ENCODE measurements at places on chromosomes 3 and 15.
A peak's percentile ranks its signal among the peaks of the same experiment; 100 is the strongest.

- no peak overlapping the region for H3K4me3 ChIP-seq
- DNase-seq, result no peak
- H3K36me3 ChIP-seq, result no peaks in the 10 kb centered on the region
- H3K27ac ChIP-seq, result no peak overlapping the region
These were observed 156.4 kb upstream of the CBLB start for GRCh38 chr3:106025151-106025722.

- H3K4me3 ChIP-seq, result no peak overlapping the region
- H3K36me3 ChIP-seq, result no peaks in the 10 kb centered on the region
- no peak for DNase-seq
- no peak overlapping the region for H3K27ac ChIP-seq
- H3K27me3 ChIP-seq, result no peaks in the 10 kb centered on the region
These were observed 9.1 kb downstream of the BFSP2 start for GRCh38 chr3:133408961-133409360.

- H3K27me3 ChIP-seq, result no peaks in the 10 kb centered on the region
- DNase-seq, result no peak
- H3K36me3 ChIP-seq, result no peaks in the 10 kb centered on the region
- no peak overlapping the region for H3K27ac ChIP-seq
- no peaks in the 10 kb centered on the region for H3K4me1 ChIP-seq
- no peak overlapping the region for H3K4me3 ChIP-seq
These were observed 100.8 kb downstream of the DHX36 start for GRCh38 chr3:154223519-154223918.

DNA sequence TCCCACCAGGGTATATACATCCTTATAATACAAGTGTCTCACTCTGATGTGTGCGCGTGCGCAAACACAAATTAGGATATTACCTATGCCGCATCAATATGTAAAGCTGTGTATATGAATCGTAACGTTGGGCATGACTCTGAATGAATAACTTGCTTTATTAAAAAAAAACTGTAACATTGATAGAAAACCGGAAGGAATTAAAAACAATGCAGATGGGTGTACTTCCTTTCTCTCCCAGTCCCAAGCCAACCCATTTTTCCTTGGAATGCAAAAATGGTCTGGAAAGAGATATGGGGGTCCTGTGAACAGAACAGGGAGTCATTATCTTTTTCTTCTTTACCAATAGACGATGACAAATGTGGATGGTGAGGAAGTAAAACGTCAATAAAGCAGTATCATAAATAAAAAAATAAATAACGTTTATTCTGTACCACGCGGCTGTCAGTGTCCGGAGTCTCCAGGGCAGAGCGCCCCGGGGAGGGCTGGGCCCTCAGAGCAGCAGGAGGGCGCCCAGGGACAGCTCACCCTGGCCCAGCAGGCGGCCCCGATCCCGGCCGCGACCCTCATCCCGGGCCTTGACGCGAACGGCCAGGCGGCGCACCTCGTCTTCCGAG lies 1.6 kb downstream of the C2CD4B start:
- no peak for DNase-seq
- H3K27ac ChIP-seq, result no peak overlapping the region
- peak overlapping the region; percentile 27 for H3K4me3 ChIP-seq
- no peaks in the 10 kb centered on the region for H3K27me3 ChIP-seq
- no peaks in the 10 kb centered on the region for H3K36me3 ChIP-seq
- no peaks in the 10 kb centered on the region for H3K4me1 ChIP-seq

- peak; percentile 80 for DNase-seq
- no peaks in the 10 kb centered on the region for H3K36me3 ChIP-seq
- no peaks in the 10 kb centered on the region for H3K4me1 ChIP-seq
- H3K27ac ChIP-seq, result peak overlapping the region; percentile 52
- no peaks in the 10 kb centered on the region for H3K27me3 ChIP-seq
These were observed 105.8 kb upstream of the RASGRP1 start for GRCh38 chr15:38670128-38671005.

DNA sequence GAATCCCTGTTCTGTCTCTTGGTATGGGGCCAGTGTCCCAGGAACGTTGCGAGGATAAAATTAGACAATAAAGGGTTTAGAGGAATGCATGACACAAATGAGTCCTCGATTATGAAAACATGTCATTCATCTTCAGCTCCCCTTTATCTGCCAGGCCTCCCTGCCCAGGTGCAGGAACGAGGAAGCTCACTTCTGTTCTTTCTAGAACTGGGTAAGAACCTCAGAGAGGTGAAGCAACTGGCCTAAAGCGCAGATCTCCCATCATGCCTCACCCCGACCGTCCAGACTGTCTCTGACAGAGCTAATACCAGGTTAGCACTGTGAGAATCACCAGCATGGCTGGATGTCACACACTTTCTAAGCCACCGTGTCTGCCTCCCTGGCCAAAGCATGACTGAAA lies 1.5 kb upstream of the ITIH1 start:
- H3K4me1 ChIP-seq, result no peaks in the 10 kb centered on the region
- DNase-seq, result no peak
- H3K27me3 ChIP-seq, result no peaks in the 10 kb centered on the region
- no peak overlapping the region for H3K27ac ChIP-seq
- H3K4me3 ChIP-seq, result no peak overlapping the region
- H3K36me3 ChIP-seq, result no peaks in the 10 kb centered on the region

GRCh38 chr3:132416161-132416560 lies 1.1 kb upstream of the DNAJC13 start:
- H3K27ac ChIP-seq, result no peak overlapping the region
- no peak for DNase-seq
- no peaks in the 10 kb centered on the region for H3K27me3 ChIP-seq
- H3K36me3 ChIP-seq, result no peaks in the 10 kb centered on the region
- H3K4me3 ChIP-seq, result no peak overlapping the region

- no peak for DNase-seq
- H3K36me3 ChIP-seq, result peaks cover 56% of the 10 kb centered on the region
- H3K27ac ChIP-seq, result no peak overlapping the region
- H3K27me3 ChIP-seq, result no peaks in the 10 kb centered on the region
- no peaks in the 10 kb centered on the region for H3K4me1 ChIP-seq
- no peak overlapping the region for H3K4me3 ChIP-seq
These were observed 19.9 kb downstream of the TAMM41 start for GRCh38 chr3:11826628-11827265.

- no peaks in the 10 kb centered on the region for H3K4me1 ChIP-seq
- H3K4me3 ChIP-seq, result no peak overlapping the region
- DNase-seq, result no peak
- no peaks in the 10 kb centered on the region for H3K36me3 ChIP-seq
- no peak overlapping the region for H3K27ac ChIP-seq
- no peaks in the 10 kb centered on the region for H3K27me3 ChIP-seq
These were observed 66.6 kb downstream of the GAP43 start for GRCh38 chr3:115689928-115690327.

- H3K36me3 ChIP-seq, result no peaks in the 10 kb centered on the region
- no peaks in the 10 kb centered on the region for H3K4me1 ChIP-seq
- H3K27me3 ChIP-seq, result no peaks in the 10 kb centered on the region
- DNase-seq, result no peak
These were observed 61.7 kb downstream of the THRB start for GRCh38 chr3:24432989-24433388.

DNA sequence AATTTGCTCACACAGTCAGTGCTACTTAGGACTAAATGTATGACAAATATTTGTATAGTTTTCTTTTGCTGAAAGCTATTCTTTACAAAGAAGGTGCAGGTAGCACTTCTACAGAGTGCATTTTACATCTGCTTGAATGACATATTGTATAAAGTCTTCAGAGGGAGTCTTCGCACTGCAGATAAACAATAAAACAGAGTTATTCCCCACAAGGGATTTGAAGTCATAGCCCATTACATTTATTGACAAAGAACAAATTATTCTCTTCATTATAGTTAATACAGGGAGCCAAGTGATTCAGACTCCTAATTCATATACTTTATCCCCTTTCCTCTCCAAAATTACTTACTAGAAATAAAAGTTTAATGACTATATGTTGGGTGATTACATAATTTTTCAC lies 529.7 kb downstream of the EDEM1 start:
- H3K4me1 ChIP-seq, result no peaks in the 10 kb centered on the region
- H3K4me3 ChIP-seq, result no peak overlapping the region
- no peaks in the 10 kb centered on the region for H3K36me3 ChIP-seq
- no peak overlapping the region for H3K27ac ChIP-seq
- H3K27me3 ChIP-seq, result no peaks in the 10 kb centered on the region

GRCh38 chr3:158452334-158452733 lies 118.7 kb upstream of the MLF1 start:
- no peaks in the 10 kb centered on the region for H3K36me3 ChIP-seq
- H3K27me3 ChIP-seq, result no peaks in the 10 kb centered on the region
- no peak overlapping the region for H3K27ac ChIP-seq

DNA sequence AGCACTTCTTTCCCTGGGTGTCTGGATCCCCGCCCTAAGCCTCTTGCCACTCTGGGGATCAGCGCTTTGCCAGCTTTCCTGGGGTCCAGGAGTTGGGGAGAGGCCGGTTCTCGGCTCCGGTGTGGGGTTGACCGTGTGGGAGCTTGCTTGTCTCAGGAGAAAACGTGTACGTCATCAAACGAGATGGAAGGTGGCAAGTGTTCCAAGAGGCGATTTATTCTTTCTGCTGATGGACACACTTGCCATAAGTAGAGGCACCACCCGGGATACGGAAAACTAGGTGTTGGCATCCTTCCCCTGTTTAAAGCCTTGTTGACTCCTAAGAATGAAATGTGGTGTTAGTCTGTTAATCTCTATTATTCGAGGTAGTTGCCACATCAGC lies 295 bp downstream of the ZWILCH start:
- no peaks in the 10 kb centered on the region for H3K27me3 ChIP-seq
- H3K36me3 ChIP-seq, result no peaks in the 10 kb centered on the region
- no peaks in the 10 kb centered on the region for H3K4me1 ChIP-seq
- peak overlapping the region; percentile 67 for H3K4me3 ChIP-seq
- no peak for DNase-seq

GRCh38 chr3:68706536-68706935 lies 225.8 kb downstream of the TAFA4 start:
- no peak for DNase-seq
- no peaks in the 10 kb centered on the region for H3K4me1 ChIP-seq
- H3K36me3 ChIP-seq, result no peaks in the 10 kb centered on the region
- H3K27me3 ChIP-seq, result no peaks in the 10 kb centered on the region

DNA sequence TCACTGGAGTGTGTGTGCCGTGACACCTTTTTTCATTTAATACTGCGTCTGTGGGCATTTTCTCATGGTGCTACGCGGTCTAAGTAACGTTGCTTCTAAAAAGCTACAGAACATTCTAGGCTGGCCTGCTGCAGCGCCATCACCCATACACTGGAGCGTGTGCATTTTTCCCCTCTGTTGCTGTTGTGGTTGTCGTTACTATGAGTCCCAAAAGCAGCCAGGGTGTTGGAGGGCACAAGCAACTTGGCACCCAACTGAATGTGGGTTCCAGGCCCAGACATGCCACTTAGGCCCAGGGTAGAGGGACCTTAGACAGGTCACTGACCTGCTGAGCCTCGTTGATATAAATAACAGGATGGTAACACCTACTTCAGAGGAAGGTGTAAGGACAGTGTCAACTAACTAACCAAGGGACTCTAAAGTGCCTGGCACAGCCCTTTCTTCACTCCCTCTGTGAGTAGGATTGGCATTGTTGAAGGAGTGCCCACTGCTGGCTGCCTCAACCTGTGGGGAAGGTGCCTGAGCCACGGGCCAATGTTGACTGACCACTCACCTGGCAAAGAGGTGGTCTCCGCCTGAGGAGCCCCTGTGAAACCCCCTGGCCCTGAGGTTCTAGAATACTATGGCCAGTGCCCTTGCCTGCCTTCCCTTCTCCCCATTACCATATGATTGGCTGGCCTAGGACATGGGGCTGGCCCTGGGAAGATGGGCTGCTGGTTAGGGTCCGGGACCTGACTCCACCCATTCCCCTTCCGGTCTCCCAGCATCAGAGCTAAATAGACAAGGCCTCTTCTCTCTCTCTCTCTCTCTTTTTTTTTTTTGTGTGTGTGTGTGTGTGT lies 3.5 kb downstream of the CSK start:
- no peaks in the 10 kb centered on the region for H3K36me3 ChIP-seq
- no peak for DNase-seq
- no peaks in the 10 kb centered on the region for H3K27me3 ChIP-seq
- peaks cover 88% of the 10 kb centered on the region for H3K4me1 ChIP-seq
- peak overlapping the region; percentile 13 for H3K4me3 ChIP-seq

- H3K36me3 ChIP-seq, result no peaks in the 10 kb centered on the region
- H3K4me3 ChIP-seq, result no peak overlapping the region
- no peak for DNase-seq
- H3K27ac ChIP-seq, result no peak overlapping the region
These were observed 2.7 kb downstream of the VGLL3 start for GRCh38 chr3:86988235-86988634.

Measured in Peyer's patch (tissue), 4 donors.